ENCODE measurements at places on chromosomes 11 and 22.

- no peak for DNase-seq
Observed at GRCh38 chr11:28038775-28039174, 69.2 kb downstream of the KIF18A start.

GRCh38 chr11:3074912-3075589 lies 17.8 kb upstream of the CARS1 start:
- DNase-seq, result no peak

GRCh38 chr11:24391167-24391566 lies 105.7 kb upstream of the LUZP2 start:
- DNase-seq, result no peak

DNA sequence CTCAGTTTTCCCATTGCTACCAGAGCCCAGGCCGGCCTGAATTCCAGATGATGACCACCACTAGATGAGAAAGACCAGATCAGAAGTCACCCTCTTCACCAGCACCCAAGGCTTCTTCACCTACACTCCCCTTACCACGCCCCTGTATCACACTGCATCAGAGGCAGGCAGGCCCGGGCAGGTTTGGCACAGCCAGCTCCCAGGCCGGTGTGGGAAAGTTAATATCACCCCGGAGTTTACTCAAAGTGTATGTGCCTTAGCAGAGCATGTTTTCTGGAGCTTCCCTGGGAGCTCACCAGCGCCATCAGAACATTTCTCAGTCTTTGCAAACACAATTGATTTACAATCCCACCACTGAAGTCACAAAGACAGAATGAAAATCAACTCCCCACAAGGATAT lies 47.5 kb upstream of the POU2AF1 start:
- no peak for DNase-seq

- DNase-seq, result no peak
Observed at GRCh38 chr11:1847006-1847735, 5.7 kb upstream of the LSP1 start.

Measured in GM18507 (cell line).